ENCODE measurements at places on chromosomes 3 and 15. TPM values are rescaled to one million over a fixed set of nuclear protein-coding genes. Genes with fewer than 3 reads are reported as not detected.

The LRRIQ4 gene
- not detected for total RNA-seq

DNA sequence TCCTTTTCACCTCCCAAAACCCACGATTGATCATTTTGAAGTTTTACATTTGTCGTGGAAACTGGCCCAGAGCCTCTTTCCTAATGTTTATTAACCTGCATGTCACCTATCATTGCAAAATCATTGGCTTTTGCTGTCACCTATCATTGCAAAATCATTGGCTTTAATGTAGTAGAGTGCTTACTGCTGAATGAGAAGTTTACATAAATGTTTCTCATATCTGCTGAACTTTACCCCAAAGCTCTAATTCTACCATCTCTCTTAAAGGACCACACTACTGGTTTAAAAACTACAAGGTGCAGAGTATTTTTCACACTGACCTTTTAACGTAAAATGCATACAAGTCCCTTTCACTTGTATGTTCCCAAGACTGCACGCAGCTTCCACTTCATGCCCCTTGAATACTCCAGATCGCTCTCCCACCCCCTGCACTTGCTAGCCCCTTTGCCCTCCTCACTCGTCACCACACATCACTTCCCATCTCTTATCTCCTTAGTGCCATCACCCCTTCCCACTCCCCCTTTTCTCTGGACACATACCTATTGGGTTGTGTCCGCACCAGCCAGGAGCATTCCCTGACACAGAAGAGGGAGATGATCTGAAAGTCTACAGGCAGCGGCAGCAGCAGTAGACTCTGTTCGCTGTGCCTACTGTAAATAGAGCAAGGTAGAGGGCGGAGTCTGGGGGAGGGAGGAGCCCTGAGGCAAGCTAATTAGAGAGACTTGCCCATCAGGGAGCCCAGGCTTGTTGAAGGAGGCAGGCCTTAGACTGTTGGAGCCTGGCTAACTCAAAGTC is 30.2 kb upstream of the ATOSA start:
- no peak overlapping the region for H3K4me3 ChIP-seq
- H3K27ac ChIP-seq: no peak overlapping the region
- H3K4me1 ChIP-seq: no peaks in the 10 kb centered on the region

The ARIH1 gene
- total RNA-seq: 75.0 TPM

DNA sequence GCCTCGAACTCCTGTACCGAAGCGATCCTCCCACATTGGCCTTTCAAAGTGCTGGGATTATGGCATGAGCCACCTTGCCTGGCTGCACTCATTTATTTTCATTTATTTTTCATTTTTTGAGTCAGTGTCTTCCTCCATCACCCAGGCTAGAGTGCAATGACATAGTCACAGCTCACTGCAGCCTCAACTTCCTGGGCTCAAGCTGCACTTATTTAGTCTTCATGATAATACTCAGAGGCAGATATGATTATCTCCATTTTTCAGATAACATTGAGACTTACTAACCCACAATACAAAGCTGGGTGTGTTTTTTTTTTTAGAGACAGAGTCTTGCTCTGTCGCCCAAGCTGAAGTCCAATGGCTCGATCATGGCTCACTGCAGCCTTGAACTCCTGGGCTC is 10.0 kb downstream of the PRKCI start:
- H3K27me3 ChIP-seq: no peaks in the 10 kb centered on the region
- DNase-seq: no peak
- no peak overlapping the region for H3K4me3 ChIP-seq

The SUSD5 gene
- total RNA-seq: not detected

The GPR27 gene
- total RNA-seq: 0.07 TPM

- peak; percentile 30 for DNase-seq
- no peaks in the 10 kb centered on the region for H3K36me3 ChIP-seq
- no peaks in the 10 kb centered on the region for H3K27me3 ChIP-seq
- H3K4me3 ChIP-seq: no peak overlapping the region
- no peak overlapping the region for H3K27ac ChIP-seq
- peaks cover 8% of the 10 kb centered on the region for H3K4me1 ChIP-seq
Observed at GRCh38 chr3:101988596-101988995, 139.3 kb downstream of the NFKBIZ start.

- peaks cover 32% of the 10 kb centered on the region for H3K4me1 ChIP-seq
- no peak for DNase-seq
- peaks cover 9% of the 10 kb centered on the region for H3K36me3 ChIP-seq
- H3K27me3 ChIP-seq: no peaks in the 10 kb centered on the region
- H3K4me3 ChIP-seq: no peak overlapping the region
Observed at GRCh38 chr3:172222478-172223071, 183.2 kb downstream of the FNDC3B start.

DNA sequence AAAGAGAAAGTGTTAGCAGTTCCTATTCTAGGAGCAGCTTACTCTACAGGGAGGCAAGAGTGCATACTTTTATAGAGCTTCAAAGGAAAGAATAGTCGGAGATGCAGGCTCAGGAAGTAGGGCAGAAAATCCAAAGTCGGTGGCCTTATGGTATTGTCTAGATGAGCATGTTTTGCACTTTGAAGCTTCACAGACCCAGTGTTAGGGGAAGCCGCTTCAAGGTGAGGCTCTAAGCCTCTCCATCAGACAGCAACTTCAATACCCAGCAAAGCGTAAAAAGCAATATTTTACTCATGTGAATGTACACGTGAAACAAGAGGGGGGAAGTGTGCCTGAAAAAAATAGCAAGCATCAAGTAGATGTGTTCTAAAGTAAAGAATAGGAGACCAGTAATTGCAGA is 125.6 kb upstream of the RASGRP1 start:
- H3K27me3 ChIP-seq: no peaks in the 10 kb centered on the region
- no peaks in the 10 kb centered on the region for H3K36me3 ChIP-seq
- peaks cover 6% of the 10 kb centered on the region for H3K4me1 ChIP-seq
- DNase-seq: no peak

DNA sequence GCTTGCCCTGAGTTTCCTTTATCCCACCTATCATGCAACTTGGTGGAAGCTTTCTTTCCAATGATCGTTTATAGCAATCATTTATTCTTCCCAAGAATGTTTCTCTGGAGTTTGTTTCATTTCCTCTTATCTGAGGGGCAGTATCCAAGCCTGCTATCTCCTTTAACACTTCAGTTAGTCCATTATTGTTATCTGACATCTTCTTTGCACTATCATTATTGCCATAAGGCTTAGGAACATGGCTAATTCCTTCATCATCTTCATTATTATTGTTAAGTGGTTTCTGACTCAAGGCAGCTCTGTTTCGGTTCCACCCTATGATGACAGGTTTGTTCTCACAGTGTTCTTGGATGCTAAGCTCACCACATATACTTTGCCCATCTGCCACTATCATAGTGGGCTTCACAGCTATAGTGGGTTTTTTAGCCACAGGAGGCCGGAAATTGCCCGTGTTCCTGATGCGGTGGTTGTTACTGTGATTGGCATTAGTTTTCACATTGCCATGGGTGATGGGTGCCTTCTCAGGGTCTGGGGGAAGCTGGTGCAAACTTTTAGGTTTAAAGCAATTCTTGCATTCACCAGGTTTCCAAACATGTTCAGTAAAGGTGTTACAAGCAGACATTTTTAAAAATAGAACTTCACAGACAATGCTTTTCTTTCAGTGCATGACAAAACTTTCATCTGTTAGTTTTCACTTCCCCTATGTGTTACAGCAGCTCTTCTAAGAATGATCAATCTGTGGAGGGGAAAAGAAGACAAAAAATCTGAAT is 110.6 kb upstream of the TSPAN3 start:
- H3K4me1 ChIP-seq: no peaks in the 10 kb centered on the region
- no peak overlapping the region for H3K27ac ChIP-seq
- no peaks in the 10 kb centered on the region for H3K27me3 ChIP-seq
- DNase-seq: no peak
- no peak overlapping the region for H3K4me3 ChIP-seq

DNA sequence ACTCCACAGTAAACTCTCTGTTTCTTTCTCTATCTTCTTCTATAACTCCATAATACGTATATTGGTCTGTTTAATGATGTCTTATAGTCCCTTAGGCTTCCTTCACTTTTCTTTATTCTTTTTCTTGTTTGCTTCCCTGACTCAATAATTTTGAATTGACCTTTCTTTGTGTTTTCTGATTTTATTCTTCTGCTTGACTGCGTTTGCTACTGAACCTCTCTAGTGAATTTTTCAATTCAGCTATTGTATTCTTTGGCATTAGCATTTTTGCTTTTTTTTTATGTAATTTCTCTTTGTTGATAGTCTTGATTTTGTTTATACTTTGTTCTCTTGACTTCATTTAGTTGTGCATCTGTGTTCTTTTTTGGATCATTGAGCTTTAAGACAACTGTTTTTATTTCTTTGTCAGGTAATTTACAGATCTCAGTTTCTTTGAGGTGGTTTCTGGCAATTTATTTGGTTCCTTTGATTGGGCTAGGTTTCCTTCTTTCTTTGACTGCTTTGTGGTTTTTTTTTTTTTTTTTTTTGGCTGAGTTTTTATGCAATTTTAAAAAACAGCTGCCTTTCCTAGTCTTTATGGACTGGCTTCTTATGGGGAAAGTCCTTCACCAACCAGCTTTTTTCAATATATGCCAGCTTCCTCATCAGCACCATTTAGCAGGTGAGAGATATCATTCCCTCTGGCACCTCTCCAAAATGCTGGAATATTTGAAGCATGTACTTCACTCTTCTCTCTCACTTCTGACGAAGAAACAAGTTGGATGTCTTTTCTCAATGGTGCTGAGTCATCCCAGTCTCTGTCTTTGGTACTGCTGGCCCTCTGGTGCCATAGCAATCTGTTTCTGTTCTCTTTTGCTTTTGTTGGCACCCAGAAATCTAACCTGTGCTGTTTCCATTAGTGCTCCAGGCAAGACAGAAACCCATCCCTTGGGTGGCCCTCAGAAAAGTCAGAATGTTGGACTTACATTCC is 17.6 kb downstream of the RSRC1 start:
- no peaks in the 10 kb centered on the region for H3K27me3 ChIP-seq
- H3K36me3 ChIP-seq: peaks cover 24% of the 10 kb centered on the region
- no peak overlapping the region for H3K27ac ChIP-seq
- no peak overlapping the region for H3K4me3 ChIP-seq
- DNase-seq: peak; percentile 56
- no peaks in the 10 kb centered on the region for H3K4me1 ChIP-seq

The CLDN18 gene
- not detected for total RNA-seq

DNA sequence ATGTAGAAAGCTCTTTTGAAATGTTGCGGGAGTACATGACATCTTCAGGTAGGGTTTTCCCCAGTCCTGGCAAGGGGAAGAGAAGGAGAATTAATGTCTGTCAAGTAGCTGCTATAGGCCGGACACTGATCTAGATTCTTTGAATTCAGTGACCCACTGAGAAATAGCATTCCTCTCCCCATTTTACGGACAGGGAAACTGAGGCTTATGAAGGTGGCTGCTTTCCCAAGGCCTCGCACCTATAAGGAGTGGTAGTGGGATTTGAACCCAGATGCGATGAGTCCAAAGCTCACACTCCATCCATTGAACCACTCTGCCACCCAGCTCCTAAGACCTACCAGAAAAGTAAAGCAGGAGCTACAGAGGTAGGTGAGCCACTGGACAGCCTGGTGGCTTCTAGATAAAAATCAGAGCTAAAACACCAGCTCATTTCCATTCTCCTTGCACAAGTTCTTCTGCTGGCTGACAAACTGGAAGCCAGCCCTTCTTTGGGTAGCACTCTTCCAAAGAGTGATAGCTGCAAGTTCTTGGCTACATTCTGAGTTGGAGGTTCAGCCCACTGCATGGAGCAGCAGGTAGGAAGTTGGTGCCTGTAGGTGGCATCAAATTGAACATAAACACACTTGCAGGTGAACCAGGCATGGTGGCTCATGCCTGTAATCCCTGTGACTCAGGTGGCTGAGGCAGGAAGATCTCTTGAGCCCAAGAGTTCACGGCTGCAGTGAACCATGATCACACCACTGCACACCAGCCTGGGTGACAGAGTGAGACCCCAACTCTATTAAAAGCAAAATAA is 22.0 kb downstream of the ZNF710 start:
- H3K27ac ChIP-seq: no peak overlapping the region
- no peaks in the 10 kb centered on the region for H3K4me1 ChIP-seq
- H3K27me3 ChIP-seq: no peaks in the 10 kb centered on the region
- no peak for DNase-seq
- no peak overlapping the region for H3K4me3 ChIP-seq
- no peaks in the 10 kb centered on the region for H3K36me3 ChIP-seq

DNA sequence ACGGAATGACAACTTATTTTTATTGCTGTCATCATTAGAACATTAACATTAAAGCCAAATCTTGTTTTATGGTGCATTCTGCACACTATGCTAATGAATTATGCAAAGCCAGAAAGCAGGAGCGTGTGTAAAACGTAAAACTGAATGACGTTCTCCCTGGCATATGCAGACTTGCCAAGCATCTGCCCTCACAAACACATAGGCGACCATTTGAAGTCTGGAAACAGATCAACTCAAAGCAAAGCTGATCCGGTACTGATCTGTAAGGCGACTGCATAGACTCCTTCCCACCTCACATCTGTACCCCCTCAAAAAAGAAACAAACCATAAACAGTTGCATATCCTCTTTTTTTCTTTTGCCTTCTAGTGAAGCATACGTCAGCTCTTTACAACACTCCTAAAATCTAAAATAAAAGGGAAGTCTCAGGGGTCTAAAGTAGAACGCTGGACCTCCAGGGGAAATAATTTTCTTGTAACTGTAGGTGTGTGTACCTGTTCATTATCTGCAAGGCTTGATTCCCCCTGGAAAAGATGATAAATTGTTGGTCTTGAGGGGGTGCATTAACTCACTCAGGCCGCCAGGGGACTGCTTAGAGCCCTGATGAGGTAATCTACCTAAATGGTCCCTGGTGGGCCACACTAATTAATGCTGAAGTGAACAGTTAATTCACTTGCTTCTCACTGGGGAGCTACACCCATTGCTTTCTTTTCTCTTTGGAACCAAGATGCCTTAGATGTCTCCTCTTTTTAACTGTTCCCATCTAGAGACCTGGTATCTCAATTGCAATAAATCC is 231.4 kb downstream of the CDIN1 start:
- H3K27ac ChIP-seq: no peak overlapping the region
- H3K4me1 ChIP-seq: no peaks in the 10 kb centered on the region
- DNase-seq: peak; percentile 17
- no peak overlapping the region for H3K4me3 ChIP-seq
- H3K27me3 ChIP-seq: no peaks in the 10 kb centered on the region

The CTXN2 gene
- not detected for total RNA-seq

The CHL1 gene
- total RNA-seq: not detected

GRCh38 chr15:83477808-83478537 is 30.8 kb downstream of the SH3GL3 start:
- DNase-seq: no peak
- 0 out of 2 replicates have a peak, but pooled peaks cover 7% of the 10 kb centered on the region for H3K4me1 ChIP-seq
- H3K4me3 ChIP-seq: no peak overlapping the region

The GOLGA8O gene
- total RNA-seq: 0.47 TPM
